ENCODE measurements at places on chromosomes 12 and 14.

DNA sequence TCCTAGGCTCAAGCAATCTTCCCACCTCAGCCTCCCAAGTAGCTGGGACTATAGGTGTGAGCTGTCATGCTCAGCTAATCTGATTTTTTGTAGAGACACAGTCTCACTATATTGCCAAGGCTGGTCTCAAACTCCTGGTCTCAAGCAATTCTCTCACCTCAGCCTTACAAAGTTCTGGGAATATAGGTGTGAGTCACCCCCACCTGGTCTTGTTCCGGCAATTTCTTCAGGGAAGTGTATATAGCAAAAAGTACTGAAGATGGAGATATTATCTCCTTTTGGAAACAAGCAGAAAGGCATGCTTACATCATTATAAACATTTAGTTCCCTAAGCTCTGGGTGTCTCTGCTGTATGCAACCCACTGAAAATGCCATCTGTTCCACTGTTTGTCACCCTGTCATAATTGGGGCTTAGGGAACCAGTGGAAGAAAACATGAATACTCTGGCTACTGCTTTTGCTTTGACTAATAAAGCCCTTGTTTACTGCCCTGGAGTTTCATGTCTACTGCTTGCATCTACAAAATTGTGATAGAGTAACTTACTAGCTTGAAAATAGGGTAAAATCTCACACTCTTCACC lies 940.2 kb downstream of the GALC start:
- no peak for DNase-seq

- no peak for DNase-seq
These were observed 65.6 kb upstream of the FERMT2 start for GRCh38 chr14:53016491-53016890.

GRCh38 chr12:119005085-119005484 lies 23.7 kb downstream of the SRRM4 start:
- no peak for DNase-seq

- DNase-seq: no peak
These were observed 29.2 kb upstream of the EPS8 start for GRCh38 chr12:15818418-15818817.

DNA sequence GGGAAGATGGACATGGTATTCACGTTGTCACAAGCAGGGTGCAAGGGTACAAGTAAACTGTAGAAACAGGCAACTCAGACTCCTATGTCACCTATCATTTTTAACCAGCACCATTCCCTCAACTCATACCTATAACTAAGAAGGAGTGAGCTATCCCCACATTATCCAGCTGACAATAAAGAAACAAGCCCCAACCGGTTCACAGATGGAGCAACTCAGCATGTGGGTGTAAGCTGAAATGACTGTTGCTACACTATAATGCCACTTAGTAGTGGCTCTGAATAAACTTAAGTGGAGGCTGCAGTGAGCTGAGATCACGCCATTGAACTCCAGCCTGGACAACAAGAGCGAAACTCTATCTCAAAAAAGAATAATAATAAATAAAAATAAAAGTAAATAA lies 829.5 kb upstream of the MDGA2 start:
- no peak for DNase-seq

DNA sequence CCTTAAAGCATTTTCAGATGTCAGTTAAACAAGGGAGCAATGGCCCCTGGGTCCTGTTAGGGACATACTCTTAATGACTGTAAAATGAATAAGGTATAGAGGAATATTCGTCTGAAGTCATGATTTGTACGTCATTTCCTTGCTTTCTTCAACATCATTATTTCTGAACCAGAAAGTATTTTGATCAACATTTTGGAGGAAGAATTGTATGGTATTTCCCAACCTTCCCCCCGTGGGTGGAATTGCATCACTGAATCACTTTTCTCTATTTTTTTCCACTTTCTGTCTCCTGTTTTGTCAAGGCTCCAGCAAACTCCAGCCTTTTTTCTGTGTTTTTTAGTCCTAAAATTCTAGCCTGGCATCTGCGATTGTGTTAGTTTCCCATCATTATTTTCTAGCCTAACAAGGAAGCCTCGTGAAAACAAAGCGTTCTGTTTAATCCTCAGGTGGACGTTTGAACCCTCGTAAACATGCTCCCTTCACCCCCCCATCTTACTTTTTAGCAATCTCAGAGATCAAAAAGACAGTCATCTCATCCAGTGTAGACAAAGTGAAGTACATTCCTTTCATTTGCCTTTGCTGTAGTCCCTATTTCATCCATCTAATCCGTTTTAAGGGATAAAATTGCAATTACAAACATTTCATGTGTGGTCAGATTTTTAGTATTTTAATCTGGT lies 62.3 kb downstream of the ETV6 start:
- no peak for DNase-seq

GRCh38 chr14:59060841-59061240 lies 127.6 kb upstream of the DAAM1 start:
- no peak for DNase-seq

GRCh38 chr12:1702713-1703112 lies 11.8 kb downstream of the ADIPOR2 start:
- DNase-seq: no peak

- DNase-seq: no peak
These were observed 1.4 kb downstream of the HMGA2 start for GRCh38 chr12:65825507-65826352.

GRCh38 chr12:125890971-125891370 lies 825.7 kb downstream of the AACS start:
- no peak for DNase-seq

DNA sequence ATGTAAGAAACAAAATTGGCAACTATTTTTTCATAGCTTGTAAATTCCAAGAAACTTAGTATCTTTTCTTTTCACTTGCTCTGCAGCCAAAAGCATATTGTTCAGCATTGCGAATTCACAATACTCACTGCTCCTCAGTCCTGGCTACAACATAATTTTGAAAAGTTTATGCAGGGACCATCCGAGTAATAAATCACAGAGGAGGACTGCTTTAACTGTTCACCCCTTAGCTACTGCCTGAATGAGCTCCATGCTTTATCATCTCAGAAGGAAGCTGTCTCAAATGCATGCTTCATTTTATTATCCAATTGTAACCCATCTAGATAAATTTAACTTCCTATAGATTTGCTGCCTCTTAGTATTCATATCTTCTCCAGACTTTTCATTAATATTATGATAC lies 827.8 kb downstream of the DIO2 start:
- no peak for DNase-seq

- DNase-seq: no peak
These were observed 7.6 kb downstream of the NECAP1 start for GRCh38 chr12:8089716-8090115.

GRCh38 chr12:1797011-1797901 lies 23.1 kb upstream of the LRTM2 start:
- DNase-seq: peak; percentile 53

DNA sequence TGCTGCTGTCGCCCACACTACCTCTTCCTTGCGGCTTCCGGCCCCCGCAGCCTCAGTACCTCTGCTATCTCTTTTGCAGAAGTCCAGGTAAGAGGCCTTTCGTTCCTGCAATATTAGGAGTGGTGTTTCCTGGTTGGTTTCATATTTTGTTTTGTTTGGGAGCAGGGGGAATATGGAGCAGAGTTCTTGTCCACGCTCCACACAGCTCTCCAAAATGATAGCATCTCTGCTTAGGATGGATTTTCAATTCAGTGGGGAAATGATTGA lies 768 bp downstream of the OXA1L start:
- DNase-seq: no peak

DNA sequence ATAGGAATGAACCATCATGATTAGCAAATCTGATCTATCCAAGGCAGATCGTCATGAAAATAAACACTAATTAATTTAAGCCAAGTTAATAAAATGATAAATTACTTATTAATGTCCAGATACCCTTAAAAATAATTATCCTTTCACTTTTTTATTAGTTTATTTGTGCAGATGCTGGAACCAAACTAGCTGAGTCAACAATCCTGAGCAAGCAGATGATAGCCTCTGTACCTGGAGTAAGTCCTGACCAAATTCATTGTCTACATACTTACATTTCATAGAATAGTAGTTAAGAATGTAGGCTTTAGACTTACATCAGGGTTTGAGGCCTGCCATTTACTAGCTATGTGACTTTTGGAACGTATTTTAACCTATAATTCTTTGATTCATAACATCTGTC lies 105.8 kb downstream of the PRIMA1 start:
- DNase-seq: no peak

DNA sequence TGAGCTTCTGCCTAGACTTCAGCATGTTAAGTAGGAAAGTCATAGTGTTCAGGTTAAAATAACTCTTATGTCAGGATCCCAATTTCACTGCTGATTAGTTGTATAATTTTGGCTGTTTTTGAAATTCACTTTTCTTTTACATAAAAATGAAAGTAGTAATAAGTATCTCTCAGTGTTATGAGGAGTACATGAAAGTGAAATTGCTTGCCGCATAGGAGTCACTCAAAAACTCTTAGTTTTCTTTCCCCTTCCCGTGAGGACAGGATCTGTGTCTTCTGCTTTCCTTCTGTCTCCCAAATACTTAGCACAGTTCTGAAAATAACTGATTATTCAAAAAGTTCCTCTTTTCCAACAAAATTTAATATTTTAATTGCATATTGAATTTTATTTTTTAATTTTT lies 100.5 kb downstream of the SLC38A4 start:
- no peak for DNase-seq

DNA sequence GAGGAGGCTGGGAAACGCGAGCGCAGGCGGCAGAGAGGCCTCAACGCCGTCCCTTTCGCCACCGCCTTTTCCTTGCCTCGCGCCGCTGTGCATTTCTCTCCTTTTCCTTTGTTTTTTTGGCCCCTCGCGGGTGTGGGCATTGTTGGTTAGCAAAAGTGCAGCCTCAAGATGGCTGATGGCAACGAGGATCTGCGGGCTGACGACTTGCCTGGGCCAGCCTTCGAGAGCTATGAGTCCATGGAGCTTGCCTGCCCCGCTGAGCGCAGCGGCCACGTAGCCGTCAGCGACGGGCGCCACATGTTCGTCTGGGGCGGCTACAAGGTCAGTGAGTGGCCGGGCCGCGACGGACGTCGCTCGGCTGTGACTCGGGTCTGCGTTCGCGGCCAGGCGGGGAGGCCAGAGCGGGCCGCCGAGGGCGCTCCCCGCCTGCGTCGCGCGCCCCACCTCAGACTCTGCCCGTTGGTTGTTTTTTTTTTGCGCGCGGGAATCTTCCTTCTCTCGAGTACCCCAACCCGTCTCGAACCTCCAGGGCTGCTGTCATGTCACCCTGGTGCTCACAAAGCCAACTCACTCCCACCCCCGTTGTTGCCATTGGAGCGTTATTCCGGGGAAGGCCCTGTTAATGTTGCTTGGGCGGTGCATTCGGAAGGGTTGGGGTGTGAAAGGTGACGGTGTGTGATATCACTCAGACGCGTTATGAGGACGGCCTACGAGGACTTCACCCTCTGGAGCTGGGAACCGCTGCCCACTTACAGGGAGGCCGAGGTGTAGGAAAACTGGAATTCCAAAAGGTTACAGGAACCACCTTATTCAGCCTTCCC lies 558 bp downstream of the KLHDC2 start:
- peak; percentile 72 for DNase-seq

GRCh38 chr14:25237845-25238244 lies 187.9 kb upstream of the STXBP6 start:
- DNase-seq: no peak

GRCh38 chr12:90074086-90074485 lies 365.4 kb upstream of the ATP2B1 start:
- no peak for DNase-seq
